ENCODE measurements at places on chromosomes 3 and 15.

- DNase-seq: no peak
These were observed 1.3 kb downstream of the FEM1B start for GRCh38 chr15:68278595-68279405.

- DNase-seq: no peak
These were observed 68.8 kb upstream of the CHD2 start for GRCh38 chr15:92831336-92831654.

GRCh38 chr15:40059821-40060220 is 20.8 kb upstream of the SRP14 start:
- no peak for DNase-seq

- DNase-seq: no peak
These were observed 23.3 kb downstream of the RUBCN start for GRCh38 chr3:197713477-197713822.

DNA sequence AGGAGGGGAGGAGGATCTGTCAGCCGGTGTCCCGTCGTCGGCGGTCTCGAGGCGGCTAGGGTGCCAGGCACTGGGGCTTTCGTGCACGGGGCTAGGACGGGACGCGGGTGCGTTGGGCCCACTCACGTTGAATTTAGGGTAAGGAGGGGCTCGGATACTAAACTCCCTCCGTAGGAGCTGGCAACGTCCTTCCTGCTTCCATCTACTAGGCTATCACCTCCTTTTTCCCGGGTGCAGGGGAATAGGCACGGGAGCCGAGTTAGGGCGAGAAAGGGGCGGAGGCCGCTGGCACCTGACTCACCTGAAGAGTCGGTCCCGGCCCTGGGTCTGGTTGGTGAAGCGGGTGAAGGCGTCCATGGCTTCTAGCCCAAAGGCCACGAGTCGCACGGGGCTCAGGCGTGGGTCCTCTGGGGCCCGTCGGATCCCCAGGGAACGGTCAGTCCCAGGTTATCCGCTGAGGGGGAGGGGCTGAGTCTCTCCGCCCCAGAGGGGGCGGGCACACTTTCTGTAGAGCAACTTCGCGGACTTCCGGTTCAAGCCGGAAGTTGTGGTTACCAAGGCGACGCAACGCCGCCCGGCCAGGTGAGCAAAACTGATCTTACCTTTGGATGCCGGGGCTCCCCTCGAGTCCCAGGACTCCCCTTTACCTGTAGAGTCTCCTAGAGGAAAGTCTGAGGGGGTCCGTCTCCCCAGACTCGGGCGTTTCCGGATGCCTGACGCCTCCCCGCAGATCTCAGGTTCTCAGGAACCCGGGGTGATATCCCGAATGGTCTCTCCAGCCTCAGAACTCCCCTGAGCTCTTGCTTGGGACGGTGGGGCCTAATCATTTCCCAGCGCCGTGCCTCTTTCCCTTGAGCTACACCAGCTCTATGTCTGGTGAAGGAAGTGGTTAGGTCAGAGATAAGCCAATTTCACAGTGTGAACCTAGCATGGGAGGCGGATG is at the start of the genes PEX11A and WDR93:
TSS of gene PEX11A (minus strand) at position 479 of the 943 bp plus-strand sequence. CDS start at position 357, 122 bp downstream.
TSS of gene WDR93 (plus strand) at position 536 of the 943 bp plus-strand sequence. CDS start 10,936 bp downstream, outside the sequence.
- no peak for DNase-seq

DNA sequence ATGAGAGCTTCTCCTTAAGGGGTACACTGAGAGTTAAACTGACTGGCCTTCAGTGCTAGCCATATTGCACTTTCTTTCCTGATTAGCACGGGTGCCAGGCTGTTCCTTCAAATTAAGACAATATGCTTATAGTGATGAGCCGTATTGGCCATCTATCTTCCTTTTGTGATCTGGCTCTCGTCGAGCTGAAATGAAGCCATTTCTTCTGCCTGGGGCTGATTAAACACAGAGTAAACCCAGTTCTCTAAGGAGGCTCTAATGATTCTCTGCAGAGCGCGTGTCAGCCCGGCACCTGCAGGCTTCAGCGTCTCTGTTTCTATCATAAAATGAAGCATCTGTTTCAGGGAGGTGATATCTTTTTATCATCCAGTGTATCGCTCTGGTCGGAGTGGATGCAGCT is 107.5 kb upstream of the NR2F2 start:
- DNase-seq: no peak

Measured in epithelial cell of prostate (primary cell).